ENCODE measurements at places on chromosomes 7 and 10. TPM values are rescaled to one million over a fixed set of nuclear protein-coding genes. Genes with fewer than 3 reads are reported as not detected.
A peak's percentile ranks its signal among the peaks of the same experiment; 100 is the strongest.

GRCh38 chr10:29041616-29042015 is 247.3 kb upstream of the LYZL1 start:
- DNase-seq: no peak

The NUTM2E gene
- polyA plus RNA-seq: 0.22 TPM

- DNase-seq: no peak
Observed at GRCh38 chr7:112996331-112996871, 90.2 kb downstream of the GPR85 start.

The OR6B1 gene
- polyA plus RNA-seq: not detected

The CUZD1 gene
- polyA plus RNA-seq: 0.65 TPM

DNA sequence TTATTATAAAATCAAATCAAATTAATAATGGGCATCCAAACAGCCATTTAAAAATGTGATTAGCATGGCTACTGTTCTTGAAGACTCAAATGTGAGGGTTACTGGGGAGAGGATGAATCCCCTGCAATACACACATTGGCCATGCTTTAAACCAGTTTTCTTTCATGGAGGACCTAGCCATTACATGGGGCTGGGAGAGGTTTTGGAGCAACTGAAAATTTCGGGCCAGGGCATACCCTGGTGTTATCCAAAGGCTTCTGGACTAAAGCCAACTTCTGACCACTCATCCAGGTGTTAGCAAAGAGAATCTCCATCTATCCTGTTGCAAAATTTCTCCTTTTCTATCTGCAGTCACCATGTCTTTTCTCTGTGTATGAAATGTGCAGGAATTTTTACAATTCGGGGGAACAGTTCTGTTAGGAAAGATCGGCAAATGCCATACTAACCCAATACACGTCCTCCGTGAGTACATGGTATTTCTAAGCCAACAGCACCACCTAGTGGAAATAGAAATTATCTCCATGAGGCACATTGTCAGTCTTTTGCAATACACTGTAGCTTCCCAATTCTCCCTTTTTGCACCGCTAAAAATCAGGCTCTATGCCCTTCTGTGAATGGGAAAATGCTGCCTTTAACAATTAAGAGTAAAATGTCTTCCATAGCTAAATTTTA is 47.0 kb upstream of the ZNF107 start:
- DNase-seq: peak; percentile 28

- DNase-seq: peak; percentile 11
Observed at GRCh38 chr7:85774986-85775385, 588.1 kb upstream of the SEMA3D start.

DNA sequence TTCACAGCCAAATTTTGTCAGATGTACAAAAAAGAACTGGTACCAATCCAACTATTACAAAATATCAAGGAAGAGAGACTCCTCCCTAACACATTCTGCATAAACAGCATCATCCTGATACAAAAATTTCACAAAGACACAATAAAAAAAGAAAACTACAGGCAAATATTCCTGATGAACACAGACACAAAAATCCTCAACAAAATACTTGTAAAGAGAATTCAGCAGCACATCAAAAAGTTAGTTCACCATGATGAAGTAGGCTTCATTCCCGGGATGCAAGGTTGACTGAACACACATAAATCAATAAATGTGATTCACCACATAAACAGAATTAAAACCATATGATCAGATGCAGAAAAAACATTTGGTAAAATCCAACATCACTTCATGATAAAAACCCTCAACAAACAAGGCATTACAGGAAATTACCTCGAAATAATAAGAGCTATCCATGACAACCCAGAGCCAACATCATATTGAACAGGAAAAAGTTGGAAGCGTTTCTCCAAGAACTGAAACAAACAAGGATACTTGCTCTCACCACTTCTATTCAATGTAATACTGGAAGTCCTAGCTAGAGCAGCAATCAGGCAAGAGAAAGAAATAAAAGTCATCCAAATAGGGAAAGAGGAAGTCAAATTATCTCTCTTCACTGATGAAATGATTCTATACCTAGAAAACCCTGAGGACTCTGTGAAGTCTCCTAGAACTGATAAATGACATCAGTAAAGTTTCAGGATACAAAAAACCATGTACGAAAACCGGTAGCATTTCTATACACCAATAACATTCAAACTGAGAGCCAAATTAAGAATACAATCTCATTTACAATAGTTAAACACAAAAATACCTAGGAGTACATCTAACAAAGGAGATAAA is 223.1 kb downstream of the REEP3 start:
- no peak for DNase-seq

The NPC1L1 gene
- 2.4 TPM for polyA plus RNA-seq

The PLAU gene
- polyA plus RNA-seq: 82.5 TPM

DNA sequence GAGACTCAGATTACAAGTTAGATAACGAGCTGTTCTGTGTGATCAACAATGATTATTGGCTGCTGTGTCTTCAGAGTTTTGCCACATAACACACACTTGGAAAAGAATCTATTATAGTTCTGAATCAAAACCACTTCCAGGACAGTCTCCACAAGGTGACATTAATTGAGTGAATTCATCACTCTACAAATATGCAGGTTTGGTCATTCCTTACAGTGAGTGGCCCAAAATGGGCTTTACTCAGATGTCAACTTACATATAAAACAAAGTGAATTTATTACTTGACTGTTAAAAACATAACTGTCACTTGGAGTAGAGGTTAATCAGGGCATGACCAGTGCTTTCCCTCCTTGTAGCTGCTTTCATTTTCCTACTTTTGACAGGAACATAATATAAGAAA is 984.3 kb downstream of the REEP3 start:
- no peak for DNase-seq

Measured in kidney (tissue), 22 donors.